ENCODE measurements at places on chromosomes 12 and 14.

- no peak for DNase-seq
Measured at GRCh38 chr12:86565038-86565437, 308.8 kb upstream of the MGAT4C start.

GRCh38 chr14:73567951-73568885 is 795 bp upstream of the ACOT2 start:
- DNase-seq = no peak

GRCh38 chr12:12686925-12687324 is 9.1 kb downstream of the GPR19 start:
- DNase-seq = no peak

DNA sequence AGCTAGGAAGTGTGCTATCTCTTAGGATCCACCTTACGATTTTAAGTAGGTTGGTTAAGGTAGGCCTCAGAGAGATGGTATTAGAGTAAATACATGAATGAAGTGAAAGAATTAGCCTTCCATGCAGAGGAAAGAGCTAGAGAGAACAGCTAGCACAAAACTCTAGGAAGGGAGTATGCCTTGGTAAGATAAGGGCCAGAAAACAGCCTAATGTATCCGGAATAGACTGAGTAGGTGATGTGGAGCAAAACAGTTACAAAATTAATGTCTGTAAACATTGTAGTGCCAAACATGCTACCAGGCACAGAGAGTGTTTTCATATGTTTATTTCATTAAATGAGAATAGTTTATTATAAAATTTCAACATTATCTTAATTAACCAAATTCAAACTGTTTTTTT is 315.1 kb downstream of the SOX5 start:
- no peak for DNase-seq

DNA sequence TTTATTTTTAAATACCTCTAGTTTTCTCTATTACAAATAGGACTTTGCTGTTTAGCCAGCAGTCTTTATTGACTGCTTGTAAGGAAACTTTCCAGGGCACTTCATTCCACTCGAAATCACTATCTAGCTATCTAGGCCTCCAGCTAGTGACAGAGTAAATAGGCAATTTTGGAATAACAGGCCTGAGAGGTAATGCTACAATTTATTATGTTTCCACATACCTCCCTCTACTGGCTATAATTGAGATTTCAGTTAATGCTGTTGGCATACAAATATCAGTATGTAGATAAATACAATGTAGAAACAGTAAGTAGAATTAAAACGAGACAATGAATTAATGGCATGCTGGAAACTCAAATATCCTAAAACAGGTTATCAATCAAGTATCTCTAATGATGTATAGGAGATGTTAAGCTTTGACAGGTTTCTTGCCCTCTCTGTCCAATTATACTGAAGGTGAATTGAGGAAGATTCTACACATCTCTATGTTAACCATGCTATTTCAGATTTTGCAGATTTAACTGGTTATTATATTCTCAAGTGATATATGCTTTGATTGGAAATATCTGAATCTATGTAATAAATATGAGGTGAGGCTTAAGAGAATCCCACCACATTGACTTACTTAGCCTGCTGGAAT is 7.2 kb downstream of the DTD2 start:
- DNase-seq = peak; percentile 53

- no peak for DNase-seq
Measured at GRCh38 chr14:62824086-62824485, 221.2 kb downstream of the KCNH5 start.

GRCh38 chr14:60125918-60126317 is 34.2 kb downstream of the PCNX4 start:
- no peak for DNase-seq

GRCh38 chr14:78253986-78254385 is 83.8 kb downstream of the NRXN3 start:
- peak; percentile 57 for DNase-seq

GRCh38 chr14:64536488-64537245 is 3.9 kb upstream of the HSPA2 start:
- DNase-seq = no peak

GRCh38 chr12:71439362-71439612 is 311 bp upstream of the LGR5 start:
- DNase-seq = no peak

DNA sequence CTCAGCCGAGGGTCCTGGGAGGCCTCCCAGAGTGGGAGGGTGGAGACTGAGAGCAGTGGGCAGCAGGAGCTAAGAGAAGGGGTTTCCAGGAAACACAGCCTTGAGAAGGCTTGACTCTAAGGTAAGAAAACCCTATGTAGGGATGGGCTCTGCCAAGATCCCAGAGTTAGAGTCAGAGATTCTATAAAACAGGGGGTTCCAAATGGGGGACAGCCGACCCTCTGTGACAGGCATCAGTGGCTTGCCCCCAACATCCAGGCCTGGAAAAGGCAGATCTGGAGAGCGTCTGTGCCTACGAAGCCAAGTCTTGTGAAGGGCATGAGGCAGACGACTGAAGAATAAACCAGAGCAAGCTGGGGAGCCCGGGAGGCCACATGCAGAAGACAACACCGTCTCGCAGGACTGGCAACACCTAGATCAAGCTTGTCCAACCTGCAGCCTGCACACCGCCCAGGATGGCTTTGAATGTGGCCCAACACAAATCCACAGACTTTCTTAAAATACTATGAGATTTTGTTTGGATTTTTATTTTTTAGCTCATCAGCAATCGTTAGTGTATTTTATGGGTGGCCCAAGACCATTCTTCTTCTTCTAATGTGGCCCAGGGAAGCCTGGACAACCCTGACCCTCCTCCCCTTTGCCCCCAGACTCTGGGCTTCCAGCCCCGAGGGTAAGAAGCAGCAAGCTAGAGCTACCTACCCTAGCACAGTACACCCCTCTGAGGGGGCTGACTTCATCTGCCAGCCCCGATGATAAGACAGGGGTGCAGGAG is 42.1 kb downstream of the PRMT8 start:
- no peak for DNase-seq

- no peak for DNase-seq
Measured at GRCh38 chr14:82387699-82388098, 854.0 kb upstream of the SEL1L start.

GRCh38 chr12:108190529-108190928 is 61.4 kb downstream of the WSCD2 start:
- no peak for DNase-seq

- DNase-seq = no peak
Measured at GRCh38 chr12:25887367-25887766, 71.1 kb upstream of the RASSF8 start.

DNA sequence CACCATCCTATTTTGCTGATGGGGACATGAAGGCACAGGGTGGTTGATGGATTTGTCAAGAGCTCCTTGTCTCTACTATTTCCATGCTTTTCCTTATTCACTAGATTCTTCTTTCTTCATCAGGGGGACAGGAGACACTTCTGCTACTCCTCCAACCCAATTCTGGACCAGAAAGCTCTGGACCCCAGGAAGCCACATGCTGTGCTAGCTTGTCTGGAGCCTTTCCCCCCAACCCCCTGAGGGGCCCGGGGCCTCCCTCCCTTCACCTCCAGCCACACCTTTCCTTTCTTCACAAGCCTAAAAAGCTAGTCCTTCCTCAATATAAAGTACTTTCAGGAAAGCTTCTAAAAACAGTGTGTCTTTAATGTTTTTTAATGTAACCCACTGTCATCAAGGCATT is 75.1 kb upstream of the CAPRIN2 start:
- DNase-seq = no peak

DNA sequence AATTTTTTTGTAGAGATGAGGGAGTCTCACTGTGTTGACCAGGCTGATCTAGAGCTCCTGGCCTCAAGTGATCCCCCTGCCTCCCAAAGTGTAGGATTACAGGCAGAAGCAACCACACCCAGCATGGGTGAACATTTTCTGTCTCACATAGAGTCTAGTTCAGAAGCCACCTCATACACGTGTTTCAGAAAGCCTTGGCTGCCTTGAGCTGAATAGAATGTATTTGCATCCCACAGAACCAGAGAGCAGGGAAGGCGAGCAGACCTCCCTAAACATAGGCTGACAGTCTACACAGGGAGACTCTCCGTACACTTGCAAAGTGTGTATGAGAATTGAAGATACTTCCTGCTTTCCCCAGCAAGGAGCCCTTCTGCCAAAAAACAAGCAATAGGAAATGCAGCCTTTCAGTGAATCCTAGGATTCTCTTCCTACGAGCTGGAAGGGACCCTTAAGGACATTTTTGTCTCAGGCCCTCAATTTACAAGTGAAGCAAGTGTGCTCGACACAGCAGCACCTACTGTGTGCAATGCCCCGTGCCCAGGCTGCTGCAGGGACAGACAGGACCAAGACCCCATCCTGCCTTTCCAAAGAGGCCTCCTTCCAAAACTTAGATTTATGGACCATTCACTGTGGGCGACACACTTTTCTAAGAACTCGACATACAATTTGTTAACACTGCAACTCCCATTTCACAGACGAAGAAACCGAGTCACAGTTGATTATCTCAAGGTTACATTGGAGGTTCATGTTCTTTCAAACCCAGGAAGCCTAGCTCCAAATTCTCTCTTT is 11.2 kb downstream of the NUAK1 start:
- no peak for DNase-seq

DNA sequence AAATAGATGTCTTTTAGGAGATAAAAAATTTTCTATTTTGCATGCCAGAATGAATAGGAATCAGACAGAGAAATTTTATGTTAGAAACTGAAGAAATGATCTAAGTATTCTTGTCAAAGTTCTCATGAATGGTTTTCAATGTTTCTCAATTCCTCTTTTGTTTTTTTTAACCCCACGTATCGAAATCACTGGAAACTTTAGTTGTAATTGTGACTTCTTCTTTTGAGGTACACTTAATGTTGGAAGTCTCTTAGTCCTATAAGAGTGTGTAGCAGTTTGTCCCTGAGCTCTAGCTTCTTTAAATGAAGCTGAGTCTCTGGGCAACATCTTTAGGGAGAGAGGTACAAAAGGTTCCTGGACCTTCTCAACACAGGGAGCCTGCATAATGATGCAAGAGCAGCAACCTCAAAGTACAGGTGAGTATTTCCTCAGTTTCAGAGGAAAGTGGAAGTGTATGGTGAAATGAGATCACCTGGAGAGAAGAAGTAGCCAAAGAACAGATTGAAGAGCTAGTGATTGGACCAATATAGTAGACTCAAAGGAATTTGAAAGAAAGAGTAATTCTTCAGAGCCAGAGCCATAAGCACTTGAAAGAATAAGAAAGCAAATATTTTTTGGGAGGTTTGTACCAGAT is at the start of gene CLEC6A:
CLEC6A (plus strand) TSS at position 236 of the 634 bp plus-strand sequence; CDS start at position 386, 150 bp downstream.
- peak; percentile 72 for DNase-seq

DNA sequence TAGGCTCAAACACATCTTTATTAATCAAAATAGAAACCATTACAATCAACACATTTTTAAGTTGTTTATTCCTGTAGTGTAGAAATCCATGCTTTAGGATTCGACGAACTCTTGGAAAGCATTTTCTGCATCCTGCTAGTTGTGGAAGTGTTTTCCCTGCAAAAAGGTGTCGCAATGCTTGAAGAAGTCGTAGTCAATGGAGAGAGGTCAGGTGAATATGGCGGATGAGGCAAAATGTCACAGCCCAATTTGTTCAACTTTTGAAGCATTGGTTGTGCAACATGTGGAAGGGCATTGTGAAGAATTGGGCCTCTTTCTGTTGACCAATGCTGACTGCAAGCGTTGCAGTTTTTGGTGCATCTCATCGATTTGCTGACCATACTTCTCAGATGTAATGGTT is 4.2 kb upstream of the ARID4A start:
- no peak for DNase-seq

GRCh38 chr12:49912345-49913255 is 8.9 kb upstream of the FAIM2 start:
- no peak for DNase-seq

- no peak for DNase-seq
Measured at GRCh38 chr14:101336183-101336582, 225.1 kb upstream of the DIO3 start.

- no peak for DNase-seq
Measured at GRCh38 chr14:21040370-21040925, 1.7 kb upstream of the RNASE7 start.
